ENCODE measurements at places on chromosomes 6 and 20. TPM values are rescaled to one million over a fixed set of nuclear protein-coding genes. Genes with fewer than 3 reads are reported as not detected.
A peak's percentile ranks its signal among the peaks of the same experiment; 100 is the strongest.

GRCh38 chr6:82875573-82876185, 190.0 kb downstream of the UBE3D start:
- no peak overlapping the region for H3K27ac ChIP-seq
- DNase-seq = no peak
- no peak overlapping the region for H3K4me3 ChIP-seq
- no peaks in the 10 kb centered on the region for H3K27me3 ChIP-seq
- H3K4me1 ChIP-seq = peaks cover 4% of the 10 kb centered on the region
- H3K36me3 ChIP-seq = no peaks in the 10 kb centered on the region

Gene C6orf141
- 10.0 TPM for total RNA-seq

Gene NOP56
- 174 TPM for total RNA-seq

Gene KHDRBS2
- not detected for total RNA-seq

GRCh38 chr6:34897130-34897529, 8.1 kb downstream of the ANKS1A start:
- no peak for DNase-seq
- H3K4me3 ChIP-seq = no peak overlapping the region
- H3K27me3 ChIP-seq = no peaks in the 10 kb centered on the region
- H3K27ac ChIP-seq = no peak overlapping the region
- H3K4me1 ChIP-seq = no peaks in the 10 kb centered on the region

Gene MUC22
- 4.1 TPM for total RNA-seq

Gene PI3
- 1,038 TPM for total RNA-seq

DNA sequence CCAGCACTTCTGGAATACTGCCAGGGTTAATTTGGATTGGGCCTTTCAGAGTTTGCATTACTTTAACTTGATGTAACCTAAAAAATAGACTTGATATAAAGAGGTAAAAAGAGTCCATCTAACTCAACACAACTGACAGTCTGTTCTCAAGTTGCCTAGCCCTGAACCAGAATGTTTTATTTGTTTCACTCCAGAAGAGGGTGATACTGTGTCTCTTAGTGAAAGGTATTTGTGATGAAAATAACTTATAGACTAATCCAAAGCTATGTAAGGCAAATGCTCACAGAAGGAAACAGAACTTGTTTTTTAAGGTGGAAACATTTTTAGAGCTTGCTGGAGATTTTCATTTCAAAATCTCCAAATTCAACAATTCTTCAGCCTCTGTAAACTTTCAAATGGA, 469.1 kb upstream of the RUNX2 start:
- no peaks in the 10 kb centered on the region for H3K36me3 ChIP-seq
- H3K4me3 ChIP-seq = no peak overlapping the region
- H3K27me3 ChIP-seq = no peaks in the 10 kb centered on the region
- no peak for DNase-seq
- no peaks in the 10 kb centered on the region for H3K4me1 ChIP-seq

GRCh38 chr6:52639493-52639892, 31.4 kb upstream of the TMEM14A start:
- no peak for DNase-seq
- H3K36me3 ChIP-seq = no peaks in the 10 kb centered on the region
- no peaks in the 10 kb centered on the region for H3K27me3 ChIP-seq
- no peak overlapping the region for H3K4me3 ChIP-seq
- H3K4me1 ChIP-seq = peaks cover 5% of the 10 kb centered on the region

DNA sequence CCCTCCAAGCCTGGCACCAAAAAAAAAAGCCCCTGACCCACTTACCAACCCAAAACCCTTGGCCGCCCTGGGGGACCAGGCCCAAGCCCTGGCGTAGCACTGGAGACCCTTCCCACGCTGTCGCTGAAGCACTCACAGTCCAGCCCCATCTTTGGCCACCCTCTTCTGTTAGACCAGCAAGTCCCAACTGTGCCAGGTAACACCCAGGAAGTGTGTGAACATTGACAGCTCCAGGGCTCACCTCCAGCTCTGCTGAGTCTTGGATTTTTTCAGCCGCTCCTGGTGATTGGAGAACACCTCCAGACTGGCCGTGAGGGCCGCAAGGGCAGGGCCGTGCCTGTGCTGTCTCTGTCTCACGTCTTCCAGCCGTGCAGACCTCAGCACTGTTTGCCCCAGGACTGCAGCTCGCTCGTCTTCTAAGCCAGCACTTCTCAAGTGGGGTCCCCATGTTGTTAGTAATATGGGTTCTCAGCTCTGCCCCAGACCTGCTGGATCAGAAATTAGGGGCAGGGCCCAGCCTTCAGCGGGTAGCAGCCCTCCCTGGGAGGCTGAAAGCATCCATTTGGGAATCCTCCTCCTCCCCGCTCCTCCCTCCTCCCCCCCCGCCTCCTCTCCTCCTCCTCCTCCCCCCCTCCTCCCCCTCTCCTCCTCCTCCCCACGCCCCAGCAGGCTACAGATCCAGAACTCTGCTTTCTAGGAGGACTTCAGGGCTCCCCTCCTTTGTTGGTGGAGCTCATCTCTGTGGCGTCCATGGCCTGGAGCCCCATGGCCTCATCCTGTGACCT, 18.1 kb downstream of the NPEPL1 start:
- H3K4me3 ChIP-seq = no peak overlapping the region
- no peaks in the 10 kb centered on the region for H3K27me3 ChIP-seq
- DNase-seq = no peak
- H3K4me1 ChIP-seq = no peaks in the 10 kb centered on the region
- no peak overlapping the region for H3K27ac ChIP-seq
- H3K36me3 ChIP-seq = no peaks in the 10 kb centered on the region

- no peak for DNase-seq
- H3K4me1 ChIP-seq = no peaks in the 10 kb centered on the region
- no peak overlapping the region for H3K27ac ChIP-seq
- no peak overlapping the region for H3K4me3 ChIP-seq
- no peaks in the 10 kb centered on the region for H3K27me3 ChIP-seq
These were observed 696.5 kb upstream of the CITED2 start for GRCh38 chr6:140070846-140071473.

Gene IMPG1
- total RNA-seq = not detected

Gene ADGRF5
- 4.9 TPM for total RNA-seq

- H3K27ac ChIP-seq = peak overlapping the region; percentile 60
- no peaks in the 10 kb centered on the region for H3K36me3 ChIP-seq
- H3K27me3 ChIP-seq = peaks cover 4% of the 10 kb centered on the region
- DNase-seq = no peak
These were observed 9.5 kb downstream of the FOXC1 start for GRCh38 chr6:1619098-1619672.

GRCh38 chr6:6074190-6074589, 67.5 kb upstream of the NRN1 start:
- H3K4me1 ChIP-seq = no peaks in the 10 kb centered on the region
- DNase-seq = no peak
- no peaks in the 10 kb centered on the region for H3K36me3 ChIP-seq
- H3K27ac ChIP-seq = no peak overlapping the region
- peaks cover 25% of the 10 kb centered on the region for H3K27me3 ChIP-seq

DNA sequence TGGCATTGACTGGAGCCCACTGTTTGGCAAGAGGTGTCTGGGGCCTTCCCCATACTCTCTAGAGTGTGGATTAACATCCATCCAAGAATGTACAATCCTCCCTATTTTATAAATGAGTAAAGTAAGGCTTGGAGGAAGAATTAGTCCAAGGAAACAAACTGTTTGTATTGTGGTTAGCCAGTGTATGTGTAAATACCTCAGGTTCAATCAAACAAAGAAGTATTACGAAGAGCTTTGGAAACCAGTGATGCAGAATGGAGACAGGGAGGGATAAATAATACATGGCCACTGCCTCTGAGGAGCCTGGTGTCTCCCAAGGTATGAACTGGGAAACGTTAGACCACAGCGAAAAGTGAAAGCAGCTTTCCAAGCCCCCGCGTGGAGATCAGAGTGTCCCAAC, 226.6 kb upstream of the RIN2 start:
- no peak overlapping the region for H3K27ac ChIP-seq
- no peaks in the 10 kb centered on the region for H3K36me3 ChIP-seq
- DNase-seq = no peak
- H3K27me3 ChIP-seq = no peaks in the 10 kb centered on the region
- H3K4me3 ChIP-seq = no peak overlapping the region

GRCh38 chr6:72218125-72218524, 331.8 kb downstream of the RIMS1 start:
- no peaks in the 10 kb centered on the region for H3K27me3 ChIP-seq
- no peaks in the 10 kb centered on the region for H3K4me1 ChIP-seq
- no peak for DNase-seq

GRCh38 chr20:46433051-46433450, 26.6 kb upstream of the ELMO2 start:
- no peak for DNase-seq
- H3K4me1 ChIP-seq = no peaks in the 10 kb centered on the region
- H3K36me3 ChIP-seq = no peaks in the 10 kb centered on the region
- H3K27ac ChIP-seq = no peak overlapping the region
- H3K27me3 ChIP-seq = no peaks in the 10 kb centered on the region
- no peak overlapping the region for H3K4me3 ChIP-seq

- H3K4me3 ChIP-seq = no peak overlapping the region
- DNase-seq = no peak
- H3K27me3 ChIP-seq = no peaks in the 10 kb centered on the region
- no peaks in the 10 kb centered on the region for H3K36me3 ChIP-seq
- peak overlapping the region; percentile 86 for H3K27ac ChIP-seq
These were observed 22.2 kb downstream of the RREB1 start for GRCh38 chr6:7129784-7130569.

DNA sequence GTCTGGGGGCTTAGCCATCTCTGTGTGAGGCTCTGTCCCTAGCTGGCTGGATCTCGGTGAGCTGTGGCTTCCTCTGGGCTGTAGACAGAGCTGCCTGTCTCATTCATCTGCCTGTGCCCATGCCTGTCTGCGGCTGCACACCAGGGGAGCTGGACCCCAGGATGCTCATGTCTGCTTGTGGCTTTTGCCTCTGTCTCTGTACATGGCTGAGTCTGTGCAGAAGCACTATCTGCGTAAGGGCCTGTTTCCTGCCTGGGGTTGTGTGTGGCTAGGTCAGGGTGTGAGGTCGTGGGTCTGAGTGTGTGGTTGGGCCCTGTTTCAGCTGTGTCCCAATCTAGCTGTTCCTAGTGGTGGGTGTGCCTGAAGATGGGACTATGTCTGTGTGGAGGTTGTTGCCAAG, 68.2 kb downstream of the CDH22 start:
- no peaks in the 10 kb centered on the region for H3K36me3 ChIP-seq
- no peak for DNase-seq
- H3K27me3 ChIP-seq = no peaks in the 10 kb centered on the region
- no peaks in the 10 kb centered on the region for H3K4me1 ChIP-seq
- no peak overlapping the region for H3K4me3 ChIP-seq
- no peak overlapping the region for H3K27ac ChIP-seq

- H3K27ac ChIP-seq = no peak overlapping the region
- peaks cover 12% of the 10 kb centered on the region for H3K4me1 ChIP-seq
- DNase-seq = no peak
These were observed 332.5 kb upstream of the CITED2 start for GRCh38 chr6:139706912-139707311.

DNA sequence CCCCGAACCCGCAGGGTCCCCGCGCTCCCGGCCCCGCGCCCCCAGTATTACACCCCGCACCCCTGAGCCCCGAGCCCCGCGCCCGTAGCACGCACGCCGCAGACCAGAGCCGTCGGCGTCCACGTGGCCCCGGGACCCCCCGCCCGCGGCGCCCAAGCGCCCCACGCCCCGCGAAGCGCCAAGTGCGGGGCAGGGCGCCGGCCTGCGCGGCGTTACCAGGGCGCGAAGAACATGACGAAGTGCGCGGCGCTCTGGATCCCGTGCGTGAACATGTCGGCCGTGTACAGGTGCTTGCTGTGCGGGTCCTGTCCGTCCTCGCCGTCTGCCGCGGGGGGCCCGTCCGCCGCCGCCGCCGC, 312 bp downstream of the TXNDC5 start:
- H3K36me3 ChIP-seq = no peaks in the 10 kb centered on the region
- H3K4me3 ChIP-seq = peak overlapping the region; percentile 95

- no peak overlapping the region for H3K4me3 ChIP-seq
- DNase-seq = no peak
- no peaks in the 10 kb centered on the region for H3K4me1 ChIP-seq
These were observed 35.1 kb upstream of the SLC16A10 start for GRCh38 chr6:111052171-111052570.

Gene CDH26
- total RNA-seq = 5.0 TPM

Gene SGK2
- 3.6 TPM for total RNA-seq

GRCh38 chr20:24814556-24815195, 134.4 kb upstream of the CST7 start:
- no peak overlapping the region for H3K4me3 ChIP-seq
- H3K4me1 ChIP-seq = no peaks in the 10 kb centered on the region
- no peak overlapping the region for H3K27ac ChIP-seq
- DNase-seq = no peak
- H3K27me3 ChIP-seq = no peaks in the 10 kb centered on the region
- no peaks in the 10 kb centered on the region for H3K36me3 ChIP-seq

Gene NKX2-2
- not detected for total RNA-seq

GRCh38 chr20:62359491-62360121, 7.5 kb downstream of the LAMA5 start:
- no peak overlapping the region for H3K4me3 ChIP-seq
- H3K36me3 ChIP-seq = no peaks in the 10 kb centered on the region
- DNase-seq = no peak
- no peaks in the 10 kb centered on the region for H3K27me3 ChIP-seq

GRCh38 chr6:127515234-127515793, 3.8 kb downstream of the MTCL3 start:
- peaks cover 31% of the 10 kb centered on the region for H3K4me1 ChIP-seq
- peak overlapping the region; percentile 43 for H3K4me3 ChIP-seq
- H3K27me3 ChIP-seq = peaks cover 9% of the 10 kb centered on the region
- no peak for DNase-seq
- H3K36me3 ChIP-seq = no peaks in the 10 kb centered on the region

DNA sequence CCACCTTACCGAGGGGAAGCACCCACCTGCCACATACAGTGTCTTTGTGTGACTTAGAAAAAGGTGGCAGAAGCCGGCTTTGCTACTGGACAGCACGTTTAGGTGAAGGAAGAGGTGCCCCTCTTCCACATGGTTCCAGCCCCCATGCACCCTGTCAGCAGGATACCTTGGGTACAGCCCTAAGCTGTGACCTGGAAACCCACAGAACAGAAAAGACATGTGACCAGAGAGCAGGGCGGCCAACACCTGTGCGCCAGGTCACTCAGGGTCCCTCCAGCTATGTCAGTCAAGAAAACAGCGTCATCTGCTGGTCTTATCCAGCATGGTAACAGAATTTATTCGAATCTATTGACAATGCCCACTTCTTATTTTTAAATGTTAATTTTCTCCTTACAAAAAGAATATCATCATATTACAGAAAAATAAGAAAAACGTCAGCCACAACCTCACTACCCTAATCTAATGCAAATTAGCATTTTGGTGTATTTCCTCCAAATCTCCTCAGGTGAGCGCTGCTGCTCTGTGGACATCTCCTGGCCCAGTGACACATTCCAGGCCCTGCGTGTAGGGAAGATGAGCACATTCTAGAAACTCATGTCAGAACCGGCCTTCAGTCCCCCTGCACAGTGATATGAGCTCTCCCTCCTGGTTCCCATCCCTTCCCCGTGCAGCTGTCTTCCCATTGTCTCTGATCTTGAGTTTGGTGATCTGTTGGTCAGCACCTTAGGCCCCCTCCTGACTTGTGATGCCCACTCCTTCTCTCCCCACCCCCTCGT, 37.2 kb downstream of the GTF2H5 start:
- no peaks in the 10 kb centered on the region for H3K36me3 ChIP-seq
- no peak overlapping the region for H3K4me3 ChIP-seq
- no peaks in the 10 kb centered on the region for H3K27me3 ChIP-seq
- H3K27ac ChIP-seq = no peak overlapping the region
- peaks cover 8% of the 10 kb centered on the region for H3K4me1 ChIP-seq

Gene CARMIL1
- total RNA-seq = 17.3 TPM

Gene MOG
- not detected for total RNA-seq

- peaks cover 25% of the 10 kb centered on the region for H3K4me1 ChIP-seq
- DNase-seq = no peak
- H3K4me3 ChIP-seq = no peak overlapping the region
- peak overlapping the region; percentile 72 for H3K27ac ChIP-seq
These were observed 16.1 kb upstream of the CCN6 start for GRCh38 chr6:112037783-112038216.

Data from esophagus squamous epithelium (tissue), 5 donors.